ENCODE measurements at places on chromosomes 2 and 18. TPM values are rescaled to one million over a fixed set of nuclear protein-coding genes. Genes with fewer than 3 reads are reported as not detected.

MBP gene
- total RNA-seq = 18.8 TPM

ACMSD gene
- not detected for total RNA-seq

RSAD2 gene
- under 0.01 TPM for total RNA-seq

CFAP221 gene
- not detected for total RNA-seq

ACVR1C gene
- 0.43 TPM for total RNA-seq

GAL3ST2 gene
- 0.09 TPM for total RNA-seq

ADAM23 gene
- total RNA-seq = 11.1 TPM

SLC19A3 gene
- total RNA-seq = under 0.01 TPM

SIX2 gene
- not detected for total RNA-seq

SERPINB5 gene
- total RNA-seq = 0.34 TPM

SPATA3 gene
- not detected for total RNA-seq

C2orf42 gene
- 25.9 TPM for total RNA-seq

MEP1B gene
- total RNA-seq = not detected

MOGAT1 gene
- total RNA-seq = not detected

SP100 gene
- total RNA-seq = 62.9 TPM

ELOA2 gene
- total RNA-seq = not detected

FAP gene
- 46.5 TPM for total RNA-seq

SLC9A4 gene
- not detected for total RNA-seq

SLC4A3 gene
- total RNA-seq = 2.0 TPM

USP34 gene
- total RNA-seq = 95.5 TPM

PLB1 gene
- total RNA-seq = 2.5 TPM

UGT1A10 gene
- not detected for total RNA-seq

ACKR3 gene
- total RNA-seq = 3.2 TPM

LIPG gene
- total RNA-seq = 0.17 TPM

EML6 gene
- total RNA-seq = 0.17 TPM

CCL20 gene
- total RNA-seq = not detected

INO80B gene
- 14.2 TPM for total RNA-seq

VIT gene
- total RNA-seq = 10.0 TPM

SCYGR4 gene
- not detected for total RNA-seq

AKAIN1 gene
- not detected for total RNA-seq

GKN2 gene
- total RNA-seq = not detected

R3HDM1 gene
- 5.0 TPM for total RNA-seq

CWC22 gene
- total RNA-seq = 13.3 TPM

SP140 gene
- 0.32 TPM for total RNA-seq

NETO1 gene
- not detected for total RNA-seq

STAT4 gene
- total RNA-seq = 0.63 TPM

CXCR4 gene
- under 0.01 TPM for total RNA-seq

HOXD8 gene
- total RNA-seq = not detected

EVA1A gene
- total RNA-seq = 5.8 TPM

DNAH7 gene
- 0.94 TPM for total RNA-seq

FZD7 gene
- total RNA-seq = 71.2 TPM

RAB6D gene
- total RNA-seq = under 0.01 TPM

CBLN2 gene
- total RNA-seq = not detected

SERPINB12 gene
- total RNA-seq = not detected

ST8SIA3 gene
- not detected for total RNA-seq

SEPTIN10 gene
- 101 TPM for total RNA-seq

TGFA gene
- not detected for total RNA-seq

SERPINB11 gene
- not detected for total RNA-seq

RBFA gene
- 24.7 TPM for total RNA-seq
